ENCODE measurements at places on chromosomes 1 and 21.

GRCh38 chr1:115729756-115730155, 38.8 kb downstream of the CASQ2 start:
- no peak for DNase-seq

DNA sequence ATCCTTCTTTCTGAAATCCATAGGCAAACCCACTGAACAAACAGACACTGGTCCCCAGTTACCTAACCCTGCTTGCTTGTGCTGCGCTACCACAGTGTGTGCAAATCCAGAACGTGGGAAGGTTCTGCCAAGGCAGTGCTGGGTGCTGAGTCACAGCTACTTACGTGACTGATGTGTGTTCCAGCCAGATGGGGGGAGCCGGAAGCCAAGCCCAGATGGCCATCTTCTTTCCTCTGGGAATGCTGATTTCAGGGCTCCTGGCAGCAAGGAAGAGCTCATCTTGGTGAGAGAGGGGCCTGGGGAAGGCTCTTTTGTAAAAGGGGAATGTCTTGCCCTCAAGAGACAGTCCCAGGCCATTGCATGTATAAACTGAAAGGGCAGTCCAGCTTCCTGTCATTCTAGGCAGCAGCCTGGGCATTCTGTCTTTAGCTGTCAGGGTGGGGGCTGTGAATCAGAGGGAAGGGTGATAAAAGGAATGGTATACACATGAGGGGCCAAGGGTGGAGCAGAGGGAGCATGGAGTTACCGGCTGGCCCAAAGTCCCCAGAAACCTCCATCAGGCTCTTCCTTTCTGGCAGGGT, 54.1 kb downstream of the CD46 start:
- peak; percentile 43 for DNase-seq

DNA sequence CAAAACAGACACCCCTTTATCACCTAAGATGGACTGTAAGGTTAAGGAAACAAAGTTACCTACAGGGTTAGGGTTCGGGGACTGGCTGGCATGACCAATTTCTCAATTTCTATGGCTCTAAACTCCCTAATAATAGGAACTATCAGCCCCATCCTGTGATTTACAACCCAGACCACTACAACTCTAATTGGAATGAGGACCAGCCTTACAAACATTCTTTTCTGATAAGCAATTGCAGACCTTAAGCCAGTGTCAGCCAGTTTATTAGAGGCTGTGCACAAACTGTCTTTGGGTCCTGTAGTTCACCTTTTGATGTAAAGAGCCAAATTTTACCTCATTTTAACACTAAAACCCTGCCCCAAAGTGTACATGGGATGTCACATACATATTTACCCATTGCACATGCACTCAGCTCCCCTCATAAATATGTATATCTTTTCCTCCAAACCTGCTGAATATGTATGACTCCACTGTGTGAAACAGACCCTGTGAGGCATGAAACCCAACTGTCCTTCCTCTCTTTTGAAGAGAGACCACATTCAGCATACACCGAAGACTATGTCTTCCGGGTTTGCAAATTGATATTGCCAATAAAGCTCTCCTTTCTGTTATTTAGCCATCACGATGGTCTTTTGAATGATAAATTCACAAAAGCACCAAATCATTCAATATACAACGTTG, 7.3 kb upstream of the APP start:
- DNase-seq = no peak

DNA sequence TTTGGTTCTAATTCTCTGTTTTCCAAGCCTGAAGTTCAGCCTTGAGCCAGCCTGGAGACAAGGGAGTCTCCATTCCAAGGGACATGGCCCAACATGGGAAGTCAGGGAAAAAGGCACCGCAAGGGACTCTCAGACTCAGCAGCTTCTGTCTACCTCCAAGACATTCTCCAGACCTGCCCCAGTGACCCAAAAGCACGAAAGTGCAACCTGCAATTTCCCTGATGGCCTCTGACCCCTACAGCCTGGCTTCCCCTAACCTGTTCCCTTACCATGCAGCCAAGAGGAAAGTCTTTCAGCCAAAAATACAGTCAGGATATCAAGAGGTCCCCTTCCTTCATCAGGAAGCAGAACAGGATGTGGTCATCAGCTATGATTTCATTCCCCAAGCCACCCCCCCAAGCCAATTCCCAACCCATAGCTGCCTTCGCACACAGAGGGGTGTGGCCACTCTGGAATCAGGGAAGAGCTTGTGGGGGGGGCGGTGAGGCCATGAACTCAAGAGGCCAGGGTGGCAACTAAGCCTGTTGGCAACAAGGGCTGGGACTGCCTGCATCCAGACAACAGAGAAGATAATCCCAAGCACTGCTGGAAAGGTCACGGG, 59.2 kb downstream of the TIAM1 start:
- DNase-seq = no peak

GRCh38 chr1:24300971-24301784, 18.0 kb upstream of the GRHL3 start:
- no peak for DNase-seq

DNA sequence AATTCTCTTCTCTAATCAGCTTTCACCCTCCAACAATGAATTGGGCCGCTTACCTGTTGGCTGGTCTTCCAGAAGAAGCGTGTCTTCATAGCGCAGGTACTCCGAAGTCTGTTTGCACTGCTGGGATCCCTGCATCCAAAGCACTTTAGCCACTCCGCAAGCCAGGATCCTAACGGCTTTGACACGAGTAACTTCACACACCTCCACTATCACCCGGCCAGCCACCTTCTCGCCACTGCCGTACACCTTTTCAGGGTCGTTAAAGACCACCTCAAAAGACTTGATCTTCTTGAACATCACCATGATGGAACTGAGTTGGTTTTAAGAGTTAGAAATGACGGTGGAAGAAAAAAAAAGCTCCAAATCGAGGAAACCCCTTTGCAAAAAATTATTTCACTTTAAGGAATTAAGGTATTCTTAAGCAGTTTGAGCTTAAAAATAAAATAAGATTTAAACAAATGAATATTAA, 381 bp downstream of the TXNIP start:
- DNase-seq = peak; percentile 48

DNA sequence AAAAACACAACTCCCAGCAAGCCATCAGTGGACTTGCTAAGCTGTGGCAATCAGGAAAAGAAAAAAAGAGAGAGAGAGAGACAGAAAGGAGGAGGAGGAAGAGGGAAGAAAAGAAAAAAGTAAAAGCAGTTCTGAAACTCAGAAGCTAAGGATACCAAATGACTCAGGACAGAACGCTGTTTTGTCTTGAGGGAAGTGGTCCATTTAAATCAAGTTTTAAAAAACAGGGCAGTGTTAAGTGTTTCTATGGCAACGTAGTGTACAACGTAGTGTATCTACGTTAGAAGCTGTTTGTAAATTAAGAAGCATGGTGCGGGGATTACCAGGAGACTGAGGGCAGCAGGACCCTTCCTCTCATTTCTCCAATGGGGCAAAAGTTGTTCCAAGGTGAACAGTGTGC, 5.8 kb downstream of the ADORA3 start:
- no peak for DNase-seq

GRCh38 chr21:18646116-18646515, 242.5 kb upstream of the TMPRSS15 start:
- DNase-seq = no peak

DNA sequence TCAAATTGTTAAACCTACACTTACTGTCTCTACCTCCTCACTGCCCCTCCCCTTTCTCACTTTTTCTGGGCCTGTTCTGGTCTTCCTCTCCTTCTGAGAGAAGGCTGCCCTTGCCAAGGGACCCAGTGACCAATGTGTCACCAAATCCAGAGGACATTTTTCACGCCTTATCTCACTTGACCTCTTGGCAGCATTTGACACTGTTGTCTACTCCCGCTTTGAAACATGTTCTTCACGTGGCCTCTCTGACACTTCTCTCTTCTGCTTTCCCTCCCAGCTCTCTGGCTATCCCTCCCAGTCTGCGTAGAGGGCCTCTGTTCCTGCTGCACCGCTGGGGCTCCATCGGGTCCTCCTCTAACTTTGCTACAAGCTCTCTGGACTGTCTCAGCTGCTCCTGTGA, 25.3 kb downstream of the KCNQ4 start:
- no peak for DNase-seq

DNA sequence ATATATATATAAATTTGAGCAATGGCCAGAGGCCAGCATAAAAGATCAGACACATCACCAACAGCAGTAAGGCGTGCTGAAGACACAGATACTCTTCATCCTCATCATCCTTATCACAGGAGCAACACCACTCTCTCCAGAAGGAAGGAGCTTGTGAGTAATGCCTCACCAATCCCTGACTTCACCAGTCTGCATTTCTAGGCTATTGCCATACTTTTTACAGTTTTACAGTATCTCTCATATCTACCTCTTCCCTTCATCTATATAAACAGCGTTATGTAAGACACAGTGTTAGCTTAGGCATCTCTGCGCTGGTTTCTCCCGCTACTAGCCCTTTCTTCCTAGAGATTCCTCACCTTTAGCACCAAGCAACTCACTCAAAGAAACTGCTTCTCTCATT, 2.4 kb upstream of the ABL2 start:
- no peak for DNase-seq

GRCh38 chr1:245086389-245086969, 68.3 kb upstream of the KIF26B start:
- no peak for DNase-seq

DNA sequence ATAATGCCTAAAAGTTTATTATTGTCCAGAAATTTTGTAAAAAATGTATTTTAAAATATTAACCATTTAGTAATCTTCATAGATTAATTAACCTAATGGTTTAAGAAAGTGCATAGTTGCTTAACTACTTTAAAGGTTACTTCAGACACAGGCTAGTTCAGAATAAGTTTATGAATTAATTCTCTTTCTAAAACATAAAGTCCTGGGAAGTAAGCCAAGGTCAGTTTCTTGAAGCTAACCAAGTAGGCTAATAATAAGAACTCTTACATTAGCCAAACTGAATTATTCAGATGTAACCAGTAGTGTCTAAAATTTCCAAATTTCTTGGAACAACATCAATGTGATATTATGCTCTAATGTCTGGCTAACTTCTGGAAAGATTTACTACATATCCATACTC, 790.4 kb downstream of the NCAM2 start:
- no peak for DNase-seq

DNA sequence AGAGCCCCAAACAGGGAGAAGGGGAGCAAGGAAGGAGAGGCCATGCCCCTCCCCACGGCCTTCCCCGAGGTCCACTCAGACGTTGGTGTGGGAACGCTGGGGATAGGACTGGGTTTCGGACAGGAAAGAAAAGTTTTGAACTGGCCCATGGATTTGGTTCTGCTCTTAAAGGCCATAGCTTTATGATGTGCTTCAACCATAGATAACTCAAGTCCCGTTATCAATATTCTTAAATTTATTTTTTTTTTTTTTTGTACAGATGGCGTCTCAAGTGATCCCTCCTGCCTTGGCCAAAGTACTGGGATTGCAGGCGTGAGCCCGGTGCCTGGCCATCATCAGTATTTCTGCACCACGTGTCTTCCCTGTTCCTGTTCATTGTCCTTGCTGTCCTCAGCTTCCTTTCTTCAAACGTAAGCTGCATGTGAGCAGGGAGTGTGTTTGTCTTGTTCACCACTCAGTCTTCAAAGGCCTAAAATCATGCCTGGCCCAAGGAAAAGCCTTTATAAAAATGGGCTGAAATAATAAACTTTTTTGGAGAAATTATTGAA, 820 bp upstream of the KRTAP10-1 start:
- DNase-seq = no peak

DNA sequence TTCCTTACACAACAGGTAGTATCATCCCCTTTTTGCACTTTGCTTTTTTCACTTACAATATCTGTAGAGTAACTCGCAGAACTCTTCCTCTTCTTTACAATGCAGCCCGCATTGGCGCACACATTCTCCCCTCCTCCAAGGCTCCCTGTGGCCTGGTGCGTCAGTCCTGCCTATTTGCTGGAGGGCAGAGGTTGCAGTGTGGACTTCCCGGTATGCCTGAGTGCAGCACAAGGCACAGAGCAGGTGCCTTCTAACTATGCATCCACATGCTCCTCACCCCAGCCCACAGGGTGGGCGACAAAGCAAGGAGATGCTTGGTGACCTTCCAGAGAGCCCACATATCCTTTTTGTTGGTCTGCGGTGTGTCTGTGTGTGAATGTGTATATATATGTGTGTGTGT, 53.3 kb downstream of the ARHGEF11 start:
- DNase-seq = no peak

GRCh38 chr1:42979896-42980800, 21.5 kb upstream of the SLC2A1 start:
- DNase-seq = no peak

- no peak for DNase-seq
Observed at GRCh38 chr1:24235921-24236788, 49.1 kb upstream of the IFNLR1 start.
